ENCODE measurements at places on chromosomes 1 and 21.

DNA sequence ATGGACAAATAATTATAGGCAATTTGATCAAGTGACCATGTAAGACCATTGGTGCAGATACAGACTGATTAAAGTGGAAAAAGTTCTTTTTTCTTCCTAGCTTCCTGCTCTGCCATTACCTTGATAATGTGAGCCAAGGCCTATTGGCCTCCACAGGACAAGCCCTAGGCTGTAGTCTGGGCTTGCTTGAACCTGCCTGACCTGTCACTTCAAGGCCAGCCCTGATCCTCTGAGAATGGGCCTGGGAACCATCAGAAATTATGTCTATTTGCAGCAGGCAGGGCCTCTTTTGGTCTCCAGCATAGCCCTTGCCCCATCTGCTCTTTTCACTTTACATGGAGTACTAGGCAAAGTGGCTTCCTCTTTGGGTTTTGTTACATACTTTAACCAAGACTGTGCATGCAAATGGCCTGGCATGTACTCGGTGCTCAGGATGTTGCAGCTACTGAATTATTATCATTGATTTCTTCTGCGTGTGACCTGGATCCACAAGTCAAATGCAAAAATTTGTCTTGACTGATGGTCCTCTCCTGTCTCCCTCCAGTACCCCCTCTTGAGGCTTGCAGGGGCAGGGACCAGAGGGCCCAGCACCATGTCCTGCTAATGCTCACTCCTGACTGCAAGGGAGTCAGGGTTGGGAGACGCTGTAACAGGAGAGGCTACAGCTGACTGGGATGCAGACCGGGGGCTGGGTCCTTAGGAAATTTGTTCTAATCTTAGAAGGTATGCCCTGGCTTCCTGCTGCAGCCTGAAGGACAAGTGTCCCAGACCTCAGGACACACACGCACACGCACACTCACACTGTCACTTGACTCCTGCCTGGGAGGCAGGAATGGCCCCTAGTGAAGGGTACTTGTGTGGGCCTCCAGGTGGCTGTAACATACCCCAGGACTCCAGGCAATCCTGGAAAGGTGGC lies 39.4 kb downstream of the RCSD1 start:
- no peak for DNase-seq

GRCh38 chr1:217067642-217068041 lies 344.4 kb upstream of the ESRRG start:
- no peak for DNase-seq

GRCh38 chr1:19495799-19496526 lies 10.6 kb upstream of the CAPZB start:
- DNase-seq: no peak

DNA sequence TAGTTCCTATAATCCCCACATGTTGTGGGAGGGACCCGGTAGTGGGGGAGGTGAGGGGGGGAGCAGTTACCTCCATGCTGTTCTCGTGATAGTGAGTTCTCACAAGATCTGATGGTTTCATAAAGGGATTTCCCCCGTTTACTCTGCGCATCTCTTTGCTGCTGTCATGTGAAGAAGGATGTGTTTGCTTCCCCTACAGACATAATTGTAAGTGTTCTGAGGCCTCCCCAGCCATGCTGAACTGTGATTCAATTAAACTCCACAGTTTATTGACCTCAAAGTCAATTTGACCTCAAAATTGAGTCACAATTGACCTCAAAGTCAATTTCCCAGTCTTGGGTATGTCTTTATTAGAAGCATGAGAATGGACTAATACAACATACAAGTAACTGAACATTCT lies 19.7 kb downstream of the DPH5 start:
- DNase-seq: no peak

- DNase-seq: no peak
These were observed 95.6 kb downstream of the CD58 start for GRCh38 chr1:116474921-116475849.

- no peak for DNase-seq
These were observed 19.7 kb upstream of the DYNLT5 start for GRCh38 chr1:66732407-66733166.

- no peak for DNase-seq
These were observed 7.7 kb downstream of the CNIH3 start for GRCh38 chr1:224623743-224624333.

Data from RWPE1 (cell line).